Suprapubic skin (tissue), 4 donors: ENCODE measurements at places on chromosomes 7 and 10.

GRCh38 chr7:34900891-34901513 lies 136.3 kb downstream of the DPY19L1 start:
- DNase-seq: no peak

GRCh38 chr10:96334616-96335526 lies 23.9 kb downstream of the OPALIN start:
- no peak for DNase-seq

- no peak for DNase-seq
Observed at GRCh38 chr7:31583942-31584341, 70.1 kb downstream of the ITPRID1 start.

- DNase-seq: no peak
Observed at GRCh38 chr10:16960551-16960950, 143.3 kb upstream of the RSU1 start.

DNA sequence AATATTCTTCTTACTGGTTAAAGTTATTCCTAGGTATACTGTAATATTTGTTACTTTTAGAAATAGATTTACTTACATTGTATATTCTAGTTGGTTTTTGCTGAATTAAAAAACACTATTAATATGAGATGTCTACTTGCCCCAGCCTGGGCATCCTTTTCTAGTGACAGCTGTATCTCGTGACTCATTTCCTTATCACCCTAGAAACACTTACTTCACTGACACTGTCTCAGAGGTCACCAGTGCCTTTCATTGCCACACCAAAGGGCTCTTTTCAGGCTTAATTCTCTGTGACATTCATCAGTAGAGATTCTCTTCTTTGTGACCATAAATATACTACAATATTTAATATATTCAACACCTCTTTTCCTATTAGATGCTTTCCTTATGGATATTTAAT lies 194.7 kb downstream of the GALNT17 start:
- no peak for DNase-seq

DNA sequence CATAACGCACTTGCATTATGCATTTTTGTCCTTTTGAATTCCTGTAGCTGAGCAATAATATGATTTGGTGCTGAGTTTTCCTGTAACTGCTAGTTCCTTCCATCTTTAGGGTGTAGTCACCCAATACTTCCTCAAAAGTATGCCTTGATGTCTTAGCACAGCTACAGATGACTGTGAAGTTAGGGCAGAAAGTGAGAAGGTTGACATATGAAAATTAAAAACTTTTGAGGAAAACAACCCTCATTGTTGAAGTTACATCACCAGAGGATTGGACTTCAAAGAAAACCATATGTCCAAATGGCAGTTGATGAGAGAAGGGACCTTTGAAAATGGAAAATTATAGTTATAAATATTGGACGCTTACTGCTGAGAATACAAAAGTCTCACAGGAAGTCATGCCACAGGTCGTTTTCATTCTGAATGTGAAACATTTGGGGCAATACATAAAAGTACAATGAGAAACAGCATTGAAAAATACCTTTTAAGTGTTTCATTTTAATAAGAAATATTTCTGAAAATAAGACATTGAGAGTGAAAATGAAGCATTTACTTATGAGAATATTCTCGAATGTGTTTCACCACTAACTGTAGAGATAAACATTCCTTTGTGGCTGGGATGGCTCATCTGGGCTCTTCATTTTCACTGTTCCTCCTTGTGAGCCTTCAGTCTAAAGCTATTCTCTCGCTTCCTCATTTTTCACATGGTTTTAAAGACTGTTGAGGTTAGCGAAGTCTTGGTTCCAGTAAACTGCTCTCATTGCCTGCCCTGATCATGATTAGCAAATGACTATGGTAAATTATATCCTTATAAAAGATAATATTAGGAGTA lies 61.4 kb upstream of the NME8 start:
- DNase-seq: no peak

DNA sequence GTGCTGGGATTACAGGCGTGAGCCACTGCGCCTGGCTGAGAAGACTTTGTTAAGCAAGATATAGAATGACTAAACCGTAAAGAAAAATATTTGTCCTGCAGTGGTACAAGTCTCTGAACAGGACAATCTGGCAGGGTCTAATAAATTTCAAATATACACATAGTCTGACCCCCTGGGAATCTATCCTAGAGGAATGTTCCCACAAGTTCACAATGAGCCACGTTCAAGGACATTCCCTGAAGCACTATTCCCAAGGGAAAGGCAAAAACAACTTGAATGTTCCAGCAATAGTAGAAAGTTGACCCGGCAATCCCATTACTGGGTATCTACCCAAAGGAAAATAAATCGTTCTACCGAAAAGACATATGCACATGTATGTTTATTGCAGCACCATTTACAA lies 82.0 kb downstream of the HIP1 start:
- DNase-seq: no peak

- no peak for DNase-seq
Observed at GRCh38 chr7:105020926-105021325, 6.9 kb downstream of the KMT2E start.

DNA sequence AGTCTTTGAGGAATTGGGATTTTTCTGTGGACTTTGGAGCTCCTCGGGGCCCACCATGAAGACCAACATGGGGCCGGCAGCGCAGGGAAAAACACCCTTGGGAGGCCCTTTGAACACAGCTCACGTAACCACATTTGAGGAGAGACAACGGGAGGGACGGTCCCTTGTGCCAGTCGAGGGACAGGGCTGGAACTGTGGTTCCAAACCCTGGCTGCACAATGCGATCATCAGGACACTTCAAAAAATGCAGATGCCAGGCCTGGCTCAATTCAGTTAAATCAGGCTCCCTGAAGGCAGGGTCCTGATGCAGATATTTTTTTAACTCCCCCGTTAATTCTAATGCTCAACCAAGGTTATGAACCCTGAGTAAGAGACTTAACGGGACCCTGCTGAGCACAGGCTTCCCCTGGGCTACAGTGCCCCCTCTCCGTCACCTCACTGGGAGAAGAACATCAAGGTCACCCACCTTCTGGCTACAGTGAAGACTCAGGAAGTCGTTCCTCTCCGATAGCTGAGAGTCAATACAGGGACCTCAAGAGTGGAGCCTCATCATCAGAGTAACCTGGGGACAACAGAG lies 30.4 kb downstream of the LYZL1 start:
- DNase-seq: no peak
